ENCODE measurements at places on chromosomes 1 and 21.

- no peak for DNase-seq
Observed at GRCh38 chr21:44780767-44781459, 20.7 kb downstream of the UBE2G2 start.

GRCh38 chr1:220699044-220699443, 8.9 kb downstream of the C1orf115 start:
- no peak for DNase-seq

- DNase-seq: no peak
Observed at GRCh38 chr1:4109628-4109940, 209.5 kb upstream of the C1orf174 start.

GRCh38 chr1:158425027-158425426, 1.0 kb downstream of the OR10K2 start:
- no peak for DNase-seq

DNA sequence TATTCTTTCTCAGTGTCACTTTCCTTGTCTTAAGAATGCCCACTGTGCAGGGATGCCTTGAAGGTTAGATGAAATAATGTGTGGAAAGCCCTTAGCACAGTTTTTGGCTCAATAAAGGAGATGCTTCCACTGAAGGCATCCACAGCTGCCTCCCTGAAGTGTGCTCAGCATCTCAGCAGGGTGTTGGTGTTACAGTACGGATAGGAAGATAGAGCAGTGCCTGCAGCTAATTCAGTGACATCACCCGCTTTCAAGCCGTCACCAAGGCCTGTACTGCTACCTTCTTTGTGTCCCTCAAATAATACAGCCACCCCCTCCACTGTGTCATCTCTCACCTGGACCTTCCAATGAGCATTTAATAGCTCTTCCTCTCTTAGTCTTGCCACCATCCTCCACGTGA, 59.0 kb downstream of the NDUFS5 start:
- no peak for DNase-seq

DNA sequence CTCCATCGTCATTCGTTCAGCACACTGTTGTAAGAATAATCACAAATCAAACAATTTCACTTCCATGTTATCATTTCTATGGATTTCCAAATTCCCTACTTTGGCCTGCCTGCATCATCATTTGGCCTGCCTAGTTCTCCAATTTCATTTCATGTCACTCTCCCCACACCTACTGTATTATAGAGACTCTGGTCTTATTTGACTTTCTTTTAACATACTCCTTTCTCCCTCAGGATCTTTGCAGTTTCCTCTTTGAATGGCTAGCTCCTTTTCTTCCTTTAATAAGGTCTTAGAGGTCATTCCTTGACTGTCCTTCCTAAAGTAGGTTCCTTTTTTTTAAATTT, 36.3 kb upstream of the PODN start:
- DNase-seq: no peak

GRCh38 chr1:111603979-111604378, 15.6 kb upstream of the RAP1A start:
- no peak for DNase-seq

DNA sequence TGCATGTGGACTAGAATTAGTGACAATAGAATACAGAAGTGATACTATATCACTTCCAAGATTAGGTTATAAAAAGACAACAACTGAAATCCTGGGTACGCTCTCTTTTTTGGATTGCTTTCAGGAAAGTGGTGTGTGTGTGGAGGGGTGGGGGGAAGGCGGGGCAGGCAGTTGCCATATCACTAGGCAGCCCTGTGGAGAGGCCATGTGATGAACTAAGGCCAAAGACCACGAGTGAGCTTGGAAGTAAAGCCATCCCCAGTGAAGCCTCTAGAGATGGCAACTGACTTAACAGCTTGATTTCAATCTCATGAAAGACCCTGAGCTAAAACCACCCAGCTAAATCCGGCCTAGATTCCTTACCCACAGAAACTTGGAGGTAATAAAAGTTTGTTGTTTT, 6.2 kb upstream of the ASPM start:
- no peak for DNase-seq

DNA sequence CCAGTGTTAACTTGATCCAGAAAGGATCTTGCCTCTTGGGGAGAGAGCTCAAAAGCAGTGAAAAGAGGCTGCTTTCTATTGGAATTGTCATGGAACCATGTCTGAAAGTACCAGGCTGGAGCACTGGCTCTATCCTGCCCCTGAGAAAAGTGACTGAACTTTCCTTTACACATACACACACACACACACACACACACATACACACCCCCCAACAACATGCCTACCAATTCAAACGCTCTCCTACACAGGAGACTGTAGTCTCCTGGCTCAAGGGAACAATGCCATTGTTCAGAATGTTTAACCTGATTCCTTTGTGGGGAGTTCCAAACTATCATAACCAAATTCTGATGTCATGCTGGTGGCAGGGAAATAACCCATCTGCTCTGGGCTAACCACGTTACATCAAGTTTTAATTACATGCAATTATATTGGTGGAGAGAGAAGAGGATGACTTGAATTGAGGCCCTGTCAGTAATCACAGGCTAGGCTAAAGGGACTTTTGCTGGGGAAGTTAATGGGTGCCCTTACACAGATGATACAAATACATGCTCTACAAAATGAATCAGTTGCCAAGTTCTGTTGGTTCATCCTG, 52.3 kb upstream of the DUSP10 start:
- no peak for DNase-seq

GRCh38 chr1:243414152-243414494, 158.3 kb downstream of the SDCCAG8 start:
- DNase-seq: no peak

DNA sequence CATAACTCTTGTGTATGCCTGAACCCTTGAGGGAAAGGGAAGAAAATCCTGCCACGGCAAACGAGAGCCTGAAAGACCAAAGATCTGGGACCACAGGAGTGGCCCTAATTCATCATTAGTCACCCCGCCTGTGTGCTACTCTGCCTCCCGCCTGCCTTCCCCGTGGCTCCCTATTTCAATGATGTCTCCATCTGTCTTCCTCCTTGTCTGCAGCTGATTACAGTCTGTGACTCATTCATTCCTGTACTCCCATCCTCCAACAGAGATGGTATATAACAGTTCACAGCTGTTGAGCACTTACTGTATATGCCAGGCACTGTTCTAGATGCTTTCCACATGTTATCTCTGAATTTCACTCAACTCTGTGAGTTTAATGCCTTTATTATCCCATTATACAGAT, 96.6 kb downstream of the SEC16B start:
- DNase-seq: no peak

DNA sequence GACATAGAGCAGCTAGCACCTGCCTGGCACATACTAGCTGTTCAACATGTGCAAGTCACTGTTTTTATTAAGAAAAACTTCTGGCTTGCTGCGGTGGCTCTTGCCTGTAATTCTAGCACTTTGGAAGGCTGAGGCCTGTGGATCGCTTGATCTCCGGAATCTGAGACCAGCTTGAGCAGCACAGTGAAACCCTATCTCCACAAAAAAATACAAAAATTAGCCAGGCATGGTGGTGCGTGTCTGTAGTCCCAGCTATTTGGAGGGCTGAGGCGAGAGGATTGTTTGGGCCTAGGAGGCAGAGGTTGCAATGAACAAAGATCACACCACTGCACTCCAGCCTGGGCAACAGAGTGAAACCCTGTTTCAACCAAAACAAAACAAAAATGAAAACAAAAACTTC, 27.7 kb upstream of the C8B start:
- DNase-seq: no peak

DNA sequence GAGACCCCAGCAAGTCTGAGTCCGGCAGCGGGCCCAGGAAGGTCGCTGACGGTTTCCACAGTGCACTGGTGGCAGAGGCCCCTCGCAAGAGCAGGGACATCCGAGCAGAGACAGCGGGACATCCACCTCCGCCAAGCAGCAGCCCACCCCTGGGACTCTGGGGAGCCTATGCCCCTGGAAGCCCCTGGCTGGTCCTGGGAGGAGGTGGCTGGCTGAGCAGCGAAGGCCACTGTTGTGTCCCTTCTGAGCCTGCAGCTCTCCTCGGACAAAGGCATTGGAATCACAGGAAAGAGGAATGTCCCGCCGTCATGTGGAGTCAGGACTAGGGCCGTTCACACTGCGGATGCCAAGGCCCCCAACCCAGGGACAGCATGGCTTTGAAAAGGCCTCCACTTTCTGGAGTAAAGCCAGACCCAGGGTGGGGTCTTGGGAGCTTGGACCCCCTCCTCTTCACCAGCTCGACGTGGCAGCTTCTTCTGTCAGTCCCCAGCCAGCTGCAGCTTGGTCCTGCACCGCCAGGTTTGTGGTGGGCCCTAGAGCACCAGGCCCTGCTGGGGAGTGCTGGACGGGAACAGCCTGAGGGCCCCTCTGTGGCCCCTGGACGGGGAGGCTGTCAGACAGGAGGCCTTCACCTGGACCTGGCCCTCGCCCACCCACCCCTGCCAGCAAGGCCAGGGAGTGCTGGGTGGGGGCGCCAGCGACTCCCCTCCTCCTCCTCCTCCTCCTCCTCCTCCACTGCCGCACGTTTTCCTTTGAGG, 1.4 kb downstream of the MEGF6 start:
- no peak for DNase-seq

GRCh38 chr1:229271448-229272159, 693 bp downstream of the RAB4A start:
- peak; percentile 44 for DNase-seq

DNA sequence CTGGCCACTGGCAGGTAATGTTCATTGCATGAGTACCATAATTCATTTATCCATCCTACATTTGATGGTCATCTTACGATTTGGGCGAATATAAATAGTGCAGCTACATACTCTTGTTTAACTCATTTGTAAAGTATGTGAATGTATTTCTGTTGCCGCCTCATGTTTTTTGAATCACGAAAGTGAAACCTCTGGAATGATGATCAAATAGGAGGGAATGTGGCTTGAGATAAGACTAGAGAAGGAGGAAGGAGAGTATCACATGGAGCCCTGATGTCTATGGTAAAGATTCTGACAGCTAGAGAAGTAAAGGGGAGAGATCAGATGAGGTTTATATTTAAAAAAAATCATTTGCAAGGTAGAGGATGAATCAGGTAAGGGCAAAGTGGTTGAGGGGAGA, 8.0 kb downstream of the MRPS14 start:
- no peak for DNase-seq

GRCh38 chr1:41954533-41954944, 35.8 kb upstream of the HIVEP3 start:
- DNase-seq: no peak

GRCh38 chr1:44261171-44261817, 48.0 kb downstream of the DMAP1 start:
- no peak for DNase-seq

GRCh38 chr1:214469290-214469689, 82.1 kb downstream of the PTPN14 start:
- DNase-seq: no peak

DNA sequence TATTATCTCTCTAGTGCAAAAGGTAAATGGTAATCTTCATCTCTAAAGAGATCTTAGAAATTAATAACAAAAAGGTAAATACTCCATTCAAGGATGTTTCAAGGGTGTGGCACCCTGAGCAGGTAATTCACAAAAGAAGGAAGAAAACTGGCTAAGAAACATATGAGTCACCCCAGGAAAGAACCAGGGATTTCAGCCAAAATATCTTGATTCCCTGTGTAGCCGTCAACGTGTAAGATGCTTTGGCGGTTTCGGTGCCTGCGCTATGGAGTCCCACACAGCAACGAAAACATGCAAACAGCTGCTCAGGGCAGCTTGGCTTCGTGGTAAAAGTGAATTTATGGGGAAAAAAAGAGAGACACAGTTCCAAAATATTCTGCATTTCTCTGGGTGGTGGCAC, 3.7 kb downstream of the ITGB2 start:
- DNase-seq: no peak

DNA sequence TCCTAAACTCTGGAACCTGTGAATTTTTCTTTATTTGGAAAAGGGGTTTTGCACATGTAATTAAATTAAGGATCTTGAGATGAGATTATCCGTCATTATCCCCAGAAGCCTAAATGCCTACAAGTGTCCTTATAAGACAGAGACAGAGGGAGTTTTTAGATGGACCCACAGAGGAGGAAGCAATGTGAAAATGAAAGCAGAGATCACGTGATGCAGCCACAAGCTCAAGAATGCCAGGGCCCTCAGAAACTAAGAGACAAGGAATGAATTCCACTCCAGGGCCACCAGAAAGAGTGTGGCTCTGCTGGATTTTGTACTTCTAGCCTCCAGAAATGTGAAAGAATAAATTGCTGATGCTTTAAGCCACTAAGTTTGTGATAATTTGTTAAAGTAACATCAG, 183.6 kb upstream of the UBE2U start:
- no peak for DNase-seq

DNA sequence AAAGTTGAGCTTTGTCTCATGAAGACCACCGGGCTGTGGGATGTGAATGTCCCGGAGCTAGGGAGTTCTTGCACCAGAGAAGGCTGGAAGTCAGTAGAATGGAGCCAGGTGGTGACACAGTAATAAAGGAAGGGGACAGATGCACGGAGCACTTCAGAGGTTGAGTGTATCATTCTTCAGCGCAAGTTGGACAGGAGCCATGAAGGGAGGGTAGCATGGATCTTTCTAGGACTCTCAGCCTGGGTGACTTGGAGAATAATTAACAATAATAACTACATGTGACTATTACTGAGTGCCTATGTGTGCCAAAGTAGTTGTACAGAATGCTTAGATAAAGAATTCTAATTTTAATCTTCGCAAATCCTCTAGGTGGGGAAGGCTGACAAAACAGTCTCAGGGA, 258.7 kb upstream of the AJAP1 start:
- no peak for DNase-seq

- peak; percentile 58 for DNase-seq
Observed at GRCh38 chr1:85244271-85245061, 15.0 kb downstream of the C1orf52 start.

DNA sequence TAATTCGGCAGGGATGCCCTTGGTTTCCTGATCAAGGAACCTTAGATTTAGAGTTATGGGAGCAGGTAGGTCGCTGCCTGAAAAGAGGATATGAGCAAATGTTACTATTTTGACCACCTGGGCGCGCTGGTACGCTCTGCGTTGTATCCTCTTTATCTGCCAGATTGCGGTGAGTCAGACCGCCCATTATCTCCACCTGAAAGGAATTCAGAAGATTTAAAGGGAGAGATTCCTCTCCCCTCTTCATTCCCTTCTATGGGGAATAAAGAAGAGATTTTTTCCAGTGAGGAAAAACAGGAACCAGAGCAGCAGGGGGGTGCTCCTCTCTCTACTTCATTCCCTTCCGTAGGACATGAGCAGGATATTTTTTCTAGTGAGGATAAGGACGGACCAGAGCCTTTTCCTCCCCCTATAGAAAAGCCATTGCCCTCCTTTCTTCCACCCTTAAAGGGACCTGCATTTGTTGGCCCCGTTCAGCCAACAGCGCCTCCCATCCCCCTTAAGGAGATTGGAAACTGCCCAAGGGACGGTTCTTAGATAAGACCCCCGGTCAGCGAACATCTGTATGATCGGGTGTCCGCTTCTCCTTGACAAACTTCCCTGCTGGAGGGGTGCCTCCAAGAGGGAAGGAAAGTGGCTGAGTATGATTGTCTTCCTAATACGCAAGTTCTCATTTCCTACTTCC, 34.1 kb downstream of the CLCA1 start:
- DNase-seq: no peak

GRCh38 chr1:111847466-111847865, 91.8 kb downstream of the DDX20 start:
- DNase-seq: no peak

- DNase-seq: no peak
Observed at GRCh38 chr1:40389871-40390560, 16.5 kb downstream of the SMAP2 start.
